ENCODE measurements at places on chromosomes 1 and 21. TPM values are rescaled to one million over a fixed set of nuclear protein-coding genes. Genes with fewer than 3 reads are reported as not detected.

GRCh38 chr1:204190212-204191211, 5.8 kb downstream of the KISS1 start:
- peak overlapping the region; percentile 31 for H3K4me3 ChIP-seq
- no peak for DNase-seq
- no peaks in the 10 kb centered on the region for H3K27me3 ChIP-seq
- H3K36me3 ChIP-seq = no peaks in the 10 kb centered on the region
- no peak overlapping the region for H3K27ac ChIP-seq

- no peak for DNase-seq
- no peak overlapping the region for H3K4me3 ChIP-seq
- H3K27ac ChIP-seq = peak overlapping the region; percentile 36
- no peaks in the 10 kb centered on the region for H3K36me3 ChIP-seq
- H3K27me3 ChIP-seq = no peaks in the 10 kb centered on the region
- H3K4me1 ChIP-seq = no peaks in the 10 kb centered on the region
Measured at GRCh38 chr1:162710345-162710744, 78.1 kb downstream of the DDR2 start.

SLC37A1 gene
- total RNA-seq = 10.7 TPM

GRCh38 chr1:246769306-246769705, 45.1 kb downstream of the SCCPDH start:
- H3K27me3 ChIP-seq = no peaks in the 10 kb centered on the region
- peaks cover 21% of the 10 kb centered on the region for H3K36me3 ChIP-seq
- DNase-seq = no peak
- no peak overlapping the region for H3K4me3 ChIP-seq
- peak overlapping the region; percentile 82 for H3K27ac ChIP-seq

- no peak overlapping the region for H3K27ac ChIP-seq
- H3K27me3 ChIP-seq = no peaks in the 10 kb centered on the region
- no peak overlapping the region for H3K4me3 ChIP-seq
- DNase-seq = no peak
- H3K36me3 ChIP-seq = no peaks in the 10 kb centered on the region
Measured at GRCh38 chr1:245604979-245605378, 450.2 kb downstream of the KIF26B start.

- no peaks in the 10 kb centered on the region for H3K27me3 ChIP-seq
- no peak overlapping the region for H3K27ac ChIP-seq
- H3K4me1 ChIP-seq = peaks cover 25% of the 10 kb centered on the region
- no peaks in the 10 kb centered on the region for H3K36me3 ChIP-seq
Measured at GRCh38 chr1:184494929-184495328, 108.1 kb downstream of the C1orf21 start.

DHRS3 gene
- total RNA-seq = 87.7 TPM

BTBD8 gene
- 4.0 TPM for total RNA-seq

DNA sequence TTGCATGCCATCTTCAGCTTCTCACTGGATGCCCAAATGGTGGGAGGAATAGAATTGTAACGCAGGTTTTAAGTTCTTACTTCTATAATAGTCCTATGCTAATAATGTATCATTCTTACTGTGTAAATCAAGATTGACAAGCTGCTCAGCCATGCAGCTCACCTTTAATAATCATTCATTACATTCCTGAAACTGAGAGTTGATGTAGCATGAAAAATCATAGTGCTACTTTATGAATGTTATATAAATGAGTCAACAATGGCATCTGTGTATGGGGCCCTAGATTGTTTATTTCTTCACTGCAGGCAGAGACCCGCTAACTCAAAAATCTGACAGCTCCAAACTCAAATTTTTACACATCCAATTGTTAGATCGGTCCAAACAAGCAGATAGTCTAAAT, 34.4 kb downstream of the FH start:
- no peaks in the 10 kb centered on the region for H3K36me3 ChIP-seq
- no peak overlapping the region for H3K4me3 ChIP-seq
- H3K27me3 ChIP-seq = no peaks in the 10 kb centered on the region
- DNase-seq = no peak
- no peak overlapping the region for H3K27ac ChIP-seq

GRCh38 chr1:237809099-237809498, 81.6 kb downstream of the ZP4 start:
- no peaks in the 10 kb centered on the region for H3K36me3 ChIP-seq
- DNase-seq = no peak
- H3K27me3 ChIP-seq = no peaks in the 10 kb centered on the region

RHCE gene
- total RNA-seq = 0.38 TPM

EIF2D gene
- 43.9 TPM for total RNA-seq

MUL1 gene
- 21.9 TPM for total RNA-seq

Data from esophagus squamous epithelium (tissue), 5 donors.